ENCODE measurements at places on chromosomes 16 and 17. TPM values are rescaled to one million over a fixed set of nuclear protein-coding genes. Genes with fewer than 3 reads are reported as not detected.

GRCh38 chr17:49914096-49914490 is 54.9 kb upstream of the DLX4 start:
- no peak for DNase-seq

- no peak for DNase-seq
These were observed 52.4 kb upstream of the ENDOV start for GRCh38 chr17:80362428-80363119.

DNA sequence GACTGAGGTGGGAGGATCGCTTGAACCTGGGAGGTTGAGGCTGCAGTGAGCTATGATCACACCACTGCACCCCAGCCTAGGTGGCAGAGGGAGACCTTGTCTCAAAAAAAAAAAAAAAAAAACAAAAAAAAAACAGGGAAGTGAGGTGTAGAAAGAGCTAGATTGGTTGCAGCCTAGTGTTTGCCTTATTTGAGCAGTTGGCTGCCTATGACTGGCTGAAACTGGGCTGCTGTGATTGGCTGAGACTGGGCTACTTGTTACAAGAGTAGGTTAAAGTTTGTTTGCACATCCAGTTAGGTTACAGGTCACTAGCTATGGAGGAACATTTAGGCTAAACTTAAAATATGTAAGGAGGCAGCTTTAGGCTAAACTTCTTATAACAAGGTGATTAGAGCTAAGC is 5.7 kb downstream of the DHRS7B start:
- no peak for DNase-seq

Gene PRSS21
- 0.30 TPM for polyA plus RNA-seq

All from renal cortex interstitium (tissue), 15 donors.